ENCODE measurements at places on chromosomes 4 and X.

DNA sequence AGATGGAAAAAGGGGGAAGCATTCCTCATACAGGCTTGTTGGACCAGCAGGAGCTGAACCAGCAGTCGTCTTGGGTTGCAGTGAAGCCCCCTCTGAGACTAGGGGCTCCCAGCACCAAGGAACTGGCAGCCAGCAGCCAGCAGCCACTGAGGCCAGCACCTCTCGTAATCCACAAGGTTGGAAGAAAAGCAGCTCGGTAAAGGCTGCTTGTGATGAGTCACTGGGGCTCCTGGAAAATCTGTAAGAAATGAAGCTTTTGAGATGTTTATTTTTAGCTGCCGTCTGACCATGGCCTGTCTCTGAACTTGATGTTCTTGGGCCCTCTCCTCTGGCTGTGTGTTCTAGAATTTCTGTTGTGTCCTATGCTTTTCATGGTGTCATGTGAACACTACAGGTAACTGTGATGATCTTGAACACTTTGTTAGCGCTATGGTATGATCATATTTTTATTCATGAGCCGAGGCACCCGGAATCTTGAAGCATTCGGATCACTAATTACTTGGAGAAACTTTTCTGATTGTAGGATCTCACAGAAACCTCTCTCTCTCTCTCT lies 18.6 kb downstream of the CLCN4 start:
- no peak for DNase-seq

DNA sequence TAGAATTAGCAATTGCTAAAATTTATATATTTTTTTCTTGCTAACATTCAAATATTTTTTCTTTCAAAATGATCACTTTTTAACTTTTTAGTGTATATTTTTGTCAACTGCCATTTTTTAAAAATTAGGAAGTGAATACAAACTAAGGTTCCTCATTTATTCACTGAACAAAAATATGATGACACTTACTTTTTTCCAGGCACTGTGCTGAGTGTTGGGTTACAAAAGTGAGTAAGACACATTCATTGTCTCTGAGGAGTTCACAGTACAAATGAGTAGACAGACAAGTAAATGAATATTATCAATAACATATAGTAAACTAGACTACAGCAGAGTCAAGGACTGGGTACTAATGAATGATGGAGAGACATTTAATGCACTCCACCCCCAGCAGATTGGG lies 543.5 kb downstream of the PDHA2 start:
- no peak for DNase-seq

- DNase-seq, result no peak
Measured at GRCh38 chr4:74738464-74739143, 55.7 kb downstream of the BTC start.

DNA sequence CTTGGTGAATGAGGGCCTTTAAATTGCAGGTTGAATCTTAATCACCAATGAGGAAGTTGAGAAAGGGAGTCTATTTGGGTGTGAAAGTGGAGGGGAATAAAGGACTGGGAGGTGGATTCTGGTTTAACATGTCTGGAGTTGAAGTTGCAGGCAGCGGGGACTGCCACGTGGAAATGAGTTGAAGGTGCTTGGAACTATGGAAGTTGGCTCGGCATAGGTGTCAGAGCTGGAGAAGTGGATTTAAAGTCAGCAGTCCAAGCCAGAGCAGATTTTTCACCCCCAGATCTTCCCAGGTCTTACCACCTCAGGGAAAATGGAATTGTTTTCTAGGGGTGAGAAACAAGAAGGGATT lies 44.9 kb downstream of the TIGD4 start:
- no peak for DNase-seq

DNA sequence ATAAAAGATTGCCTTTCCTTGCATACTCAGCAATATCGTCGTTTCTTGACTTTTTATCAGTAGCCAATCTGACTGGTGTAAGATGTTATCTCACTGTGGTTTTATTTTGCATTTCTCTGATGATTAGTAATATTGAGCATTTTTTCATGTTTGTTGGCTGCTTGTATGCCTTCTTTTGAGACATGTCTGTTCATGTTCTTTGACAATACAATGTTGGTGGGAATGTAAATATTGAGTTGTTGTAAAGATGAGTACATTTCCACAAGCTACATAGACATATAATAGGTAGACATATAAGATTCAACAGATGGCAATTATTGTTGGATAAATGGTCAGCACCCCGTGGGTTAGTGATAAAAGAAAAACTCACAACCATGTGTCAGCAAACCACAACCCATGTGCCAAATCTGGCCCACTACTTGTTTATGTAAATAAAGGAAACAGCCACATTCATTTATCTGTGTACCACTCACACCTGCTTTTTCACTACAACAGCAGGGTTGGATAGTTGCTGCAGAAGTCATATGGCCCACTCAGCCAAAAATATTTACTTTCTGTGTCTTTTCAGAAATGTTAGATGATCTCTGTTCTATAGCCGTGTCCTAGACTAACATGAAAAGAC lies 153.1 kb upstream of the VCX start:
- no peak for DNase-seq

DNA sequence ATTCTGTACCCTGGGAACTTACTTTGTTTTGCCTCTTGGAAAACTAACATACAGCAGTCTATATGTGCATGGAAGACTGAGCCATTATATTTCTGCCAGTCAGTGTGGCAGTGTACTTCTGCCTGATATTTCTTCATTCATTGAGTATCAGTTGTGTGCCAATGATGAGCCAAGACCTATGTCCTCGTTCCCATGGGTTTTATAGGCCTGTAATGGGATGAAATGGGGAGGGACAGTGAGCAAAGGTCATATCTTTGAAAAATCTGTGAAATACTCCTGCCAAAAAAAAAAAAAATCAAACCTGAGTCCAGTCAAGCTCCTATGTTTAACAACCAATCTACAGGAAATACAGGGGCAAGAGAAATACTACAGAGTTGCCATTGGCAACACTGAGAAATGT lies 9.1 kb downstream of the NSD2 start:
- DNase-seq, result no peak

GRCh38 chr4:163515198-163515597 lies 20.7 kb downstream of the TMA16 start:
- DNase-seq, result no peak

DNA sequence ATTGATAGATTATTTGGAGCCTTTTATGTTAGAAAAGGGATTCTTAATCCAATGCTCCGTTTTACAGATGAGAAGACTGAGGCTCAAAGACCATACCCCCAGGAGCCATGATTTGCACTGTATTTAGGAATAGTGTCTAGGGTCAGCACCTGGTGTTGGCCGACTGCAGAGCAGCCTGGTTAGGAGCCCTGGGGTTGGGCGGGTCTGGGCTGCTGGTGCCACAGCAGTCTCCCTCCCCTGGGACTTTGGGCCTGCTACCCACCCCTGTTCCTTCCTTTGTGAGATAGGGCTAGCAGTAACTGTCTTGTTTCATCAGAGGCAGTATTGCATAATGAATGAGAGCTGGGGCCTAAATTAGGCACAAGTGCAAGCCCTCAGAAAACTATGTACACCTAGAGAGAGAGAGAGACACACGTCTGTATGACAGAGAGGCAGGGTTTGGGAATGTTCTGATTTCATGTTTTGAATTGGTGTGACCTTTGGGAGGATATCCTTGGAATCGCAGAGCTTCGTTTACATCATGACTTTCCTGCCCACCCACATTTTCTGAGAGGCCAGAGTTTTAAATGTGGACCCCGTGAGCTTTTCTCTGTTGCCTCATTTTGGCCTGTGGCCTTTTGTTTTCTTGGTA lies 111.7 kb downstream of the PTTG2 start:
- no peak for DNase-seq

DNA sequence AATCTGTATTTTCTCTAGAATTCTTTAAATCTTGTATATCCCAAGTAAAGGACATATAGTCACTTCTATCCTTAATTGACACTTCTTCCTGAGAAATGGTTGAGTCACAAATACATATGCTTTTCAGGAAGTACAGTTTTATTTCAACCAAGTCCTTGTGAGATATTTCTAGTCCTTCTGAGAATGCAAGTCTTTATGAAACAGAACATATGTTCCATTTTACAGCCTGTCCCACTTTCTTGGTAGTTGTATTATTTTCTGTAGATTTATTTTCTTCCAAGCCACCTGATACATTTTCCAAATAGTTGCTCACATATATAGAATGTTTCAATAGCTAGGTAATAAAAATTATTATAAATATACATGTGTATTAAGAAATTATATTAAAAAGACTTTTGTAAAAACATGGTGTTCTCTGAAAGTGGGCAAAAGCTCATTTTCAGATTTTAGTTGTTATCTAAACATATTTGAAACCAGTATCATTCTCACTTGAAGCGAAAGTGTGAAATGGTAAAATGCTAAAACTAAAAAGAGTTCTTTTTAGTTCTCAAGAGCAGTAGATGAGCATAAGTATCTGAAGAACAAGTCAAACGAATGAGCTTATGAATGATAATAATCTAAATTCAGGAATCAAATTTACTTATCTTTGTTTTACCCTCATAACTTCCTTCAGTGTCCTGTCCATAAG lies 468.0 kb downstream of the EPHA5 start:
- DNase-seq, result no peak

- DNase-seq, result no peak
Measured at GRCh38 chr4:128371876-128372275, 84.3 kb upstream of the PGRMC2 start.

- no peak for DNase-seq
Measured at GRCh38 chr4:73348185-73348584, 55.9 kb upstream of the ALB start.

DNA sequence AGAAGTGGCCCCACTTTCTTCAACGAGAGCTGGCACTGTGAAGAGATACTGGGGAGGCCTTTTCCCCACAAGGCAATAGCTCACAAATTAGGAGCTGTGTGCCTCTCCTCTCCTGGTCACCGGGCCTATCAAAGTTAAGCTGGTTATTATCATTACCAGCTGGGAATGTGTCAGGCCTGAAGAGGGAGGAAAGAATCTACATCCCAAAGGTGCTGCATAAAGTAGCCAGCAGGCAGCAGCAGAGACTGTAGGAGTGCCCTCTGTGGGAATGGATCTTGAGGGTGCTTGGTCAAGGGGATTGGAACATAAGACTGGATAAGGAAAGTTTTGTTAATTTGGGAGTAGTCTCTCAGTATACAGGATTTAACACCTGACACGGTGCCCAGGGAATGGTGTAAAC lies 9.1 kb upstream of the TMPRSS11D start:
- no peak for DNase-seq

DNA sequence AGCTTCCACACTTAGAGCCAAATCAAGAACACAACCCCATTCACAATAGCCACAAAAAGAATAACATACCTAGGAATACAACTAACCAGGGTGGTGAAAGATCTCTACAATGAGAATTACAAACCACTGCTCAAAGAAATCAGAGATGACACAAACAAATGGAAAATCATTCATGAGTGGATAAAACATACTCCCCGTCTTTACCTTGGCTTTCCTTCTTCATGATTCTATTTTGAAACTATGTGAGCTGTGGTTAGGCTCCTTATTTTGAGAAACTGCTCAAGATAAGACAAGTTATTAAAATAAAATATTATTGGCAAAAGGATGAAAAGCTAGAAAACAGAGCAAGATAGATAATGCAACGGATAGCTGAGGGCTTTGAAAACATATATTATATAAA lies 598.1 kb upstream of the FAT1 start:
- DNase-seq, result no peak

DNA sequence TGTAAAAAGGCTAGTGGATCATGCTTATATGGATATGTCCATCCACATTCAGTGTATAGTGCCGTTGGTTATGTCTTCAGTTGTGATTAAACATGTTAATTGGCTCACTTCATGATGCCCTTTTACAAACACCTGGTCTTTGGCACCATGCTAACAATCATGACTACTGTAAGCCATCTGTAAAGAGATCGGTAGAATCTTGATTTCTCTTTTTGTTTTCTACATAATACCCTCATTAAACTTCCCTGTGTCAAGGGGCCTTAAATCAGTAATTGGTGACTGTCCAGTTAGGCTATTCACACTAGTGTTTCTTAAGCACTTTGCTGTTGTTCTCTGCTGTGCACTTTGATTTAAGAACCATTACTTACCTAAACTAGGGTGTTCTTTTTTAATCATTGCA lies 475.2 kb downstream of the RPA4 start:
- no peak for DNase-seq

DNA sequence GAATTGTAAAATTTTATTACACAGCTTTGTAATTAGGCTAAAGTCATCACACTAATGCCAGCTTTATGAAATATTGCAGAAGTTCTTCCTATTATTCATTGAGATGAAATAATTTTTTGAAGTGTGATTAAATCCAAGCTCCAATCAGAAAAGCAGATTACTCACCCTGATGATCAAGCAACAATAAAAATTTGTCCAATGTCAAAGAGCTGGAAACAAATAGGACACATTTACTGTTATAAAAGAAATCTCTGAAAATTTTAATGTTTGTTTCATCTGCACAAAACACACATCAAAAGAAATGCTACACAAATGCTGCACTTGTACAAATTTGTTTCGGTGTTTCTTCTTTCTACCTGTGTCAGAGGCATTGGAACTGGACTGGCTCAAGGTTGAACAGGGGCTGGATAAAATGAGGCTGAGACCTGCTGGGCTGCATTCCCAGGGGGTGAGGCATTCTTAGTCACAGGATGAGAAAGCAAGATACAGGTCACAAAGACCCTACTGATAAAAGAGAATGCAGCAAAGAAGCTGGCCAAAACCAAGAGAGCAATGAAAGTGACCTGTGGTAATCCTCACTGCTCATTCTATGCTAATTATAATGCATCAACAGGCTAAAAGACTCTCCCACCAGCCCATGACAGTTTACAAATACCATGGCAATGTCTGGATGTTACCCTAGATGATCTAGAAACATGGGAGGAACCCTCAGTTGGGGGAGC lies 78.3 kb downstream of the GASK1B start:
- DNase-seq, result no peak

- DNase-seq, result no peak
Measured at GRCh38 chrX:41245641-41246040, 88.3 kb upstream of the DDX3X start.

- no peak for DNase-seq
Measured at GRCh38 chrX:136306182-136306581, 5.4 kb downstream of the ADGRG4 start.

- DNase-seq, result no peak
Measured at GRCh38 chr4:82898322-82899243, 2.0 kb upstream of the THAP9 start.

DNA sequence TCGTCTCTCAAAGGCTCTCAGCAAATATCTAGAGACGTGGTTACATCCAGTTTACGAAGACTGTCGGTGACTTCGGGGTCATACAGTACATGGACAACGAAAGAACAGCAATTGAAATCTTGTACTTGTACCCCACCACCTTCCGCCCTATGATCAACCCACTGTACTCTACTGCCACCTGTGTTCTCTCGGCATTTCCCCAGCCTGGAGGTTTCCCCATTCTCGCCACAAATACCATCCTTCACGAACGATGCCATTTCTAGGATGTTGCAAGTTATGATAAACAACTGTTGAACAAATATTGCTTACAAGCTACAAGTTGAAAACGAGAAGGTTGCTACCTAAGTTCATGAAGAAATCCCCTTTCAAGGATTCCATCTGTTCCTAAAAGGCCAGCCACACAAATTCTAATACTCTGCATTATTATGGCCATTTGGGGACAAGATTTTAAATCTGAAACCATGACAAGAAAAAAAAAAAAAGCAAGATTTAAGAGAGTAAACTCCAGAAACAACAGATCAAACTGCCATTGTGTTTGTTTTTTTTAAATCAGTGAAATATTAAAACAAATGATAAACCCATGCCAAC lies 1.6 kb downstream of the APBB2 start:
- DNase-seq, result no peak
